Hair follicle dermal papilla cell (primary cell): ENCODE measurements at places on chromosomes 4 and X. TPM values are rescaled to one million over a fixed set of nuclear protein-coding genes. Genes with fewer than 3 reads are reported as not detected.

The PLXNB3 gene
- total RNA-seq: 7.7 and 9.2 TPM in 2 replicates

The HDX gene
- total RNA-seq: 6.2 and 8.9 TPM in 2 replicates

The MAGEA1 gene
- total RNA-seq: not detected in 2 replicates

The CLDN34 gene
- total RNA-seq: not detected in 2 replicates

The RTL9 gene
- total RNA-seq: 0.24 and 0.65 TPM in 2 replicates

The RWDD4 gene
- 19.1 and 19.9 TPM in 2 replicates for total RNA-seq

The EPHA5 gene
- total RNA-seq: 2.7 and 3.7 TPM in 2 replicates

The PUDP gene
- total RNA-seq: 10.8 and 12.0 TPM in 2 replicates

The NR0B1 gene
- total RNA-seq: 0.81 TPM in 1 of 2 replicates, not detected in the other

The PLA2G12A gene
- total RNA-seq: 14.9 and 29.0 TPM in 2 replicates

The HSD17B13 gene
- total RNA-seq: not detected in 2 replicates

The CT45A5 gene
- total RNA-seq: not detected in 2 replicates

The C4orf50 gene
- not detected in 2 replicates for total RNA-seq

The F9 gene
- total RNA-seq: not detected in 2 replicates

The FAM114A1 gene
- total RNA-seq: 406 and 462 TPM in 2 replicates

The MID1 gene
- 8.5 and 12.8 TPM in 2 replicates for total RNA-seq

The BRS3 gene
- not detected in 2 replicates for total RNA-seq

The CSN1S1 gene
- not detected in 2 replicates for total RNA-seq

The HTN1 gene
- not detected in 2 replicates for total RNA-seq

The XPNPEP2 gene
- 6.0 and 9.9 TPM in 2 replicates for total RNA-seq

The XIAP gene
- 26.1 and 30.2 TPM in 2 replicates for total RNA-seq

The MAGED4B gene
- total RNA-seq: 72.4 and 78.0 TPM in 2 replicates

The CHRDL1 gene
- 0.49 and 1.6 TPM in 2 replicates for total RNA-seq

The DMRTC1 gene
- not detected in 2 replicates for total RNA-seq

The ENAM gene
- under 0.01 TPM in 1 of 2 replicates, not detected in the other for total RNA-seq

The VGLL1 gene
- not detected in 2 replicates for total RNA-seq

The TMEM271 gene
- total RNA-seq: not detected in 2 replicates

The GPR143 gene
- not detected in 2 replicates for total RNA-seq

The TCEAL6 gene
- not detected in 2 replicates for total RNA-seq

The SMC1A gene
- total RNA-seq: 17.7 and 20.0 TPM in 2 replicates

The SUPT20HL2 gene
- total RNA-seq: not detected in 2 replicates

The SPANXA1 gene
- total RNA-seq: not detected in 2 replicates

The RBM3 gene
- 367 and 474 TPM in 2 replicates for total RNA-seq

The KCND1 gene
- 1.9 and 2.1 TPM in 2 replicates for total RNA-seq

The LPAR4 gene
- total RNA-seq: 2.4 and 4.7 TPM in 2 replicates

The GAB1 gene
- total RNA-seq: 14.9 and 16.1 TPM in 2 replicates
